ENCODE measurements at places on chromosomes 1 and 21. TPM values are rescaled to one million over a fixed set of nuclear protein-coding genes. Genes with fewer than 3 reads are reported as not detected.

Gene NR1I3
- not detected for total RNA-seq

DNA sequence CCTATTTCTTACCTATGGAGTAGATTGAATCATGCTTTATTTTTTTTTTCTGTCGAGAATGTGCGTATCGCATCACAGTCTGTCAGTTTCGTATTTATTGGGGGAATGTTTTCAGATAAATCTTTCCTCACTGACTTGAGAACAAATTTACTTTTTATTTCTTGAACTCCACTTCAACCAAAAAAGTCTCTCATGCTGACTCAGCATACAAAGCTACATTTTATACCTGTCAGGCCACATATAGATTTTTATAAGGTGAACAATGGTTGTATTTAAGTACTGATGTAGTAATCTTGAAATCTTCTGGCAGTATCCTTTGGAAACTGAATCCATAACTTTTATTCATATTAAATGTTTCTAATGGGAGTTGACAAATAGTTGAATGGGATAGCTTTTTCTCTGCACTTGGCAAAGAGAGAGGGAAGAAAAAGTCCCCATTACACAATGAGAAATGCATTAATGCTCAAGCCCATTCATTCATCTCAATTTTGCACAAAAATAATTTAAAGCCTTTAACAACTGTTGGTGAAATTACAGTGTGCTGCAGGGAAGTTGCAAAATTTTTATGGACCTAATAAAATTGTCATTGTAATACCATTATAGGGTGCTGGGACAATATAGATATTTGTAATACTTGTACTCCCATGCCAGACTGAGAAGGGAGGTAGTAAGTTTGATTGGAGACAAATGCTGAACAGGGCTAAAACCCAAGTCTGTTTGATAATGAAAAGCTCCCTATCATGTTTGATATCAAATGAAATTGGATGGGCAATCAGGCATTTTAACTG lies 367.6 kb downstream of the HLX start:
- H3K27me3 ChIP-seq = no peaks in the 10 kb centered on the region
- no peak overlapping the region for H3K27ac ChIP-seq
- H3K4me3 ChIP-seq = no peak overlapping the region

- DNase-seq = peak; percentile 63
- H3K4me3 ChIP-seq = no peak overlapping the region
- no peaks in the 10 kb centered on the region for H3K36me3 ChIP-seq
- H3K27me3 ChIP-seq = no peaks in the 10 kb centered on the region
- H3K27ac ChIP-seq = no peak overlapping the region
- peaks cover 17% of the 10 kb centered on the region for H3K4me1 ChIP-seq
Observed at GRCh38 chr1:35725596-35725995, 6.9 kb upstream of the C1orf216 start.

- no peak overlapping the region for H3K4me3 ChIP-seq
- H3K4me1 ChIP-seq = peaks cover 5% of the 10 kb centered on the region
- no peak overlapping the region for H3K27ac ChIP-seq
- no peaks in the 10 kb centered on the region for H3K27me3 ChIP-seq
Observed at GRCh38 chr1:160346958-160347357, 3.8 kb downstream of the NCSTN start.

Gene CNKSR1
- total RNA-seq = 7.8 TPM

GRCh38 chr1:67524143-67525052 lies 94.2 kb upstream of the SERBP1 start:
- no peaks in the 10 kb centered on the region for H3K36me3 ChIP-seq
- H3K4me1 ChIP-seq = no peaks in the 10 kb centered on the region
- no peak overlapping the region for H3K27ac ChIP-seq

Gene OR14K1
- total RNA-seq = not detected

DNA sequence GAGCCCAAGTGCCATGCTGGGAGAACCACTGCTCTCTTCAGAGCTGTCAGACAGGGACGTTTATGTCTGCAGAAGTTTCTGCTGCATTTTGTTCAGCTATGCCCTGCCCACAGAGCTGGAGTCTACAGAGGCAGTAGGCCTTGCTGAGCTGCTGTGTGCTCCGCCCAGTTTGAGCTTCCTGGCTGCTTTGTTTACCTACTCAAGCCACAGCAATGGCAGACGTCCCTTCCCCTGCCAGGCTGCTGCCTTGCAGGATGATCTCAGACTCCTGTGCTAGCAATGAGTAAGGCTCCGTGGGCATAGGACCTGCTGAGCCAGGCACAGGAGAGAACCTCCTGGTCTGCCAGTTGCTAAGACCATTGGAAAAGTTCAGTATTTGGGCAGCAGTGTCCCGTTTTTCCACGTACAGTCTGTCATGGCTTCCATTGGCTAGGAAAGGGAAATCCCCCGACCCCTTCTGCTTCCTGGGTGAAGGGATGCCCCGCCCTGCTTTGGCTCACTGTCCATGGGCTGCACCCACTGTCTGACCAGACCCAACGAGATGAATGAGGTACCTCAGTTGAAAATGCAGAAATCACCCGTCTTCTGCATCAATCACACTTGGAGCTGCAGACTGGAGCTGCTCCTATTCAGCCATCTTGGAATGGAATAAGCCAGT lies 31.9 kb downstream of the CYP4B1 start:
- H3K27me3 ChIP-seq = no peaks in the 10 kb centered on the region
- H3K27ac ChIP-seq = no peak overlapping the region
- no peaks in the 10 kb centered on the region for H3K36me3 ChIP-seq
- H3K4me1 ChIP-seq = no peaks in the 10 kb centered on the region
- no peak for DNase-seq

- peak; percentile 1 for DNase-seq
- H3K4me1 ChIP-seq = peaks cover 16% of the 10 kb centered on the region
- no peak overlapping the region for H3K4me3 ChIP-seq
- no peaks in the 10 kb centered on the region for H3K27me3 ChIP-seq
- no peaks in the 10 kb centered on the region for H3K36me3 ChIP-seq
- no peak overlapping the region for H3K27ac ChIP-seq
Observed at GRCh38 chr1:1419363-1419812, 1.7 kb downstream of the ANKRD65 start.

DNA sequence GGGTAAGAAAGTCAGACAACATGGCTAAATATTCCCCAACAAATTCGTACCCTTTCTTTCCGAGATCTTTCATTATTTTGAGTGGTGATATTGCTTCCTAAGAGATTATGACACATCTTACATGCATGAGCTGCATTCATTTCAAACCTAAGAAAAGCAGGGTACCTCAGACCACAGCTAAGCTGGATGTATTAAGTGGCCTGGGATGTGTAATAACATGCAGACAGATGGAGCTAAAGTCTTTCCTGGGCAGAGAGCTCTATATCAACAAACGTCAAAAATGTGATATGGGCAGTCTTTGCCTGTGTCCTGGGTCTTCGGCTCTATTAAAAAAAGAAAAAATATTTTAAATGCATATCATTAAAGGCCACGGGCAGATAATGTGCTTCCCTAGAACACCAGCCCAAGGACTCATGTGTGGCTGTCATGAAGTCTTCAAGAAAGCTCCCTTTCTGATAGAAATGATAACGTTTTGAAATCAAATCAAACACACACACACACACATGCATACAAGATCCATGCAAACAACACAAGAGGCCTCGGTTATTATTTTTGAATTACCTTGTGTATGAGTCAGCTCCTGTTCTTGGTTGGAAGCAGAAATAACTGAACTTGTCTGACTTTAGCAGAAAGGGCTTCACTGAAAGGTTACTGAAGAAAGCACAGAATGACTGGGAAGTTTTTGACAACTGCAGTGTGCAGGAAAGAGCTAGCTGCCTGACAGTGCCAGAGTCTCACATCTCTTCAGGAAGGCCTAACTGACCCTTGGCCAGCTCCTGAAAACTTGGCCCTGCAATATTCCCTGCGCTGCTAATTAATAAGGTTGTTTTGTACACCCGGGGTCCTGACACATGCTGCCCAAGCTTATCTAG lies 231.2 kb downstream of the DSCAM start:
- peaks cover 11% of the 10 kb centered on the region for H3K4me1 ChIP-seq
- H3K36me3 ChIP-seq = no peaks in the 10 kb centered on the region
- no peak for DNase-seq
- H3K4me3 ChIP-seq = no peak overlapping the region

GRCh38 chr21:42112857-42113256 lies 41.7 kb downstream of the UMODL1 start:
- H3K36me3 ChIP-seq = no peaks in the 10 kb centered on the region
- no peak overlapping the region for H3K4me3 ChIP-seq
- no peak for DNase-seq
- peaks cover 4% of the 10 kb centered on the region for H3K27me3 ChIP-seq

- DNase-seq = no peak
- H3K27me3 ChIP-seq = no peaks in the 10 kb centered on the region
- H3K4me3 ChIP-seq = no peak overlapping the region
- no peak overlapping the region for H3K27ac ChIP-seq
Observed at GRCh38 chr1:220164116-220164515, 70.2 kb downstream of the IARS2 start.

Gene SPATA45
- total RNA-seq = not detected

DNA sequence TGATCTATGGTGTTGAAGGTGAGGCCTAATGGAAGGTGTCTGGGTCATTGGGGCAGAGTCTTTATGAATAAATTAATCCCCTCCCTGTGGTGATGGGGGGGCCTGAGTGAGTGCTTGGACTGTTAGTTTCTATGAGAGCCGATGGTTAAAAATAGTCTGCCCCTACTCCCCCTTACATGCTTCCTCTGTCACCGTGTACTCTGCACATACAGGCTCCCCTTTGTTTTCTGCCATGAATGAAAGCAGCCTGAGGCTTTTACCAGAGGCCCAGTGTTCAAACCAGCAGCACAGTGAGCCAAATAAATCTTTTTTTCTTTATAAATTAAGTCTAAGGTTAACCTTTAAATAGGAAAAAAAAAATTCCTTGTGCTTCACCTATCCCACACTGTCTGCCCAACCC lies 657.0 kb downstream of the AMY1C start:
- H3K36me3 ChIP-seq = no peaks in the 10 kb centered on the region
- DNase-seq = no peak
- H3K27me3 ChIP-seq = no peaks in the 10 kb centered on the region
- no peaks in the 10 kb centered on the region for H3K4me1 ChIP-seq
- no peak overlapping the region for H3K27ac ChIP-seq

DNA sequence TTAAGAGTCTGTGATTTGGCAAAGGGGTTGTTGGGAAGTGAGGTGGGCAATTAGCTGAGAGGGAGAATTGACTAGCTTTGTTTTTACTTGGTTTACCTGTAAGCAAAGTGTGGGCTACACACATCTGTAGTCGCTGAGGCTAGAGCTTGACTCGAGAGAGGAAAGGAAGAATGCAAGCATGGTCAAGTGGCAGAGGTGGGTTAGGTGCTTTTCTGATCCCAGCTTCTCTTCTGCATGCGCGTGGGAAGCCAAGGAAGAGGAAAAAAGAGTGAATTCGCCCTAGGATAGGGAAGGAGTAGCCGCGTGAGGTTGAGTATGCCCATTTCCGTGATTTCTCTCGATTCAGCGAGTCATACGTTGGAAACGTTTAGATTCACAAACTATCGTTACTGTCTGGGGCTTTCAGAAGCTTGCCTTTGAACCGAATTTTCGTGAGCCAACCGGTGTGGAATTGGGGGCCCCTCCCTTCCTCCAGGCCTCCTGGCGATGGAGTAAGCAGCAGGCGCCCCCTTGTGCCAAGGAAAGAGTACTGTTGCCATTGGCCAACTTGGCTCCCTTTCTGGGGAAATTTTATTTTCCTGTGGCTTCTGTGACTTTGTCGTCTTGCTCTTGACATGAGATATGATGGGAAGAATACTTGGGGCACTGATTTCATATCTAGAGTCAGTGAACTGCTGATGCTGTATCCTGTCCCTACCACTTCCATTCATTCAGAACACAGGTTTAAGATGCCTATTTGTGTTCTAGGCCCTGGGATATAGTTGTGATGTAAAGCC lies 1.3 kb downstream of the PIGV start:
- H3K27ac ChIP-seq = no peak overlapping the region
- peak; percentile 92 for DNase-seq
- no peaks in the 10 kb centered on the region for H3K36me3 ChIP-seq
- no peaks in the 10 kb centered on the region for H3K27me3 ChIP-seq
- H3K4me1 ChIP-seq = peaks cover 25% of the 10 kb centered on the region

GRCh38 chr1:25780318-25781129 lies 19.5 kb upstream of the SELENON start:
- H3K4me3 ChIP-seq = no peak overlapping the region
- no peak overlapping the region for H3K27ac ChIP-seq
- no peaks in the 10 kb centered on the region for H3K27me3 ChIP-seq

Gene ARHGEF16
- total RNA-seq = 7.8 TPM

GRCh38 chr1:210641582-210641981 lies 312.9 kb downstream of the HHAT start:
- no peak overlapping the region for H3K27ac ChIP-seq
- H3K36me3 ChIP-seq = no peaks in the 10 kb centered on the region
- H3K4me1 ChIP-seq = peaks cover 16% of the 10 kb centered on the region
- no peaks in the 10 kb centered on the region for H3K27me3 ChIP-seq
- no peak overlapping the region for H3K4me3 ChIP-seq

DNA sequence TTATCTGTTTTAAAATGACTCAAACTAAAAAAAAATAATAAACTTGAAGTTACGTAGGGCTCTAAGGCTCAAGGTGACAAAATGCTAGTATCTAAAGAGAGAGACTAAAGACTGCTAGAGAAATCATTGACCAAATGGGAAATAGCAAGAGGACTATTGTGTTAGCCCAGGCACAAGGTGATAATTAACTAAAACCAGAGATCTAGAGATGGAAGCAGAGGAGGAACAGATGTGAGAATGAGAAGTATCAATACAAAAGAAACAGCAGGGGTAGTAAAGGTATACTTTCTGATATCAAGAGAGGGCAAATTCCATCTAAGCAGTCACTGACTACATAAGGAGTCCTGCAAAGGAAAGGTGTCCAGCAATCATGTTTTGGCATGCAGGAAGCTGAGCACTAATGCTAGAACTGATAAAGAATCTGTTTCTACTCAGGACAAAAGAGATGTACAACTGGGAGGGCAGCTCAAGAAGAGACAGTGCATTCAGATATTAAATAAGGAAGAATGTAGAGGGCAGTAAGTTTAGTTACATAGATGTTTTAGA lies 100.2 kb upstream of the GNG4 start:
- DNase-seq = no peak
- H3K27ac ChIP-seq = no peak overlapping the region
- no peaks in the 10 kb centered on the region for H3K36me3 ChIP-seq
- no peaks in the 10 kb centered on the region for H3K4me1 ChIP-seq

DNA sequence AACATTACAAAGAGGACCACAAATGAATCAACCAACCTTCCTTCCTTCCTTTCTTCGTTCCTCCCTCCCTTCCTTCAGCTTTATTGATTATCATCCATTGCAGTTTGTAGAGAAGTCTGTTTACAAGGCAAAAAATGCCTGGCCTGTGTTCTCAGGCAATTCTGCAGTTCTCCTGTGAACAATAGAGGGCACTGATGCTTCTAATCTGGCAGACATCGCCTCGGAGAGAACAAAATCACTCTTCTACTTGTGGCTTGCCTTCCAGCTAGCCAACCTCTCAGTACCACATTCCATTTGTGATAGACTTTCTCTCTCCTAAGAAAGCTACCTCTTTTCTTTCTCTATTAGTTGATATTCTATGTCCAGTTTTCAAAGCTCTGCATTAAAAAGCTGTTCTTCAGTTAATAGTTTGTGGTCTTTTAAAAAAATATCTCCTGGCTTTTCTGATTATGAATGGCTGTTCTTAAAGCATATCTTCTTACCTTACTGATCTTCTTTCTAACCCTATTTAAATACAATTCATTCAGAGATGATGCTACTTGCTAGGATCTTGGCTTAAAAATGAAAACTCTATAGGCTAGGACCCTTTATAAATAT lies 26.9 kb upstream of the ESRRG start:
- no peaks in the 10 kb centered on the region for H3K27me3 ChIP-seq
- DNase-seq = peak; percentile 88
- H3K4me1 ChIP-seq = peaks cover 32% of the 10 kb centered on the region
- H3K4me3 ChIP-seq = no peak overlapping the region
- H3K36me3 ChIP-seq = no peaks in the 10 kb centered on the region
